ENCODE measurements at places on chromosomes 12 and 14.
A peak's percentile ranks its signal among the peaks of the same experiment; 100 is the strongest.

DNA sequence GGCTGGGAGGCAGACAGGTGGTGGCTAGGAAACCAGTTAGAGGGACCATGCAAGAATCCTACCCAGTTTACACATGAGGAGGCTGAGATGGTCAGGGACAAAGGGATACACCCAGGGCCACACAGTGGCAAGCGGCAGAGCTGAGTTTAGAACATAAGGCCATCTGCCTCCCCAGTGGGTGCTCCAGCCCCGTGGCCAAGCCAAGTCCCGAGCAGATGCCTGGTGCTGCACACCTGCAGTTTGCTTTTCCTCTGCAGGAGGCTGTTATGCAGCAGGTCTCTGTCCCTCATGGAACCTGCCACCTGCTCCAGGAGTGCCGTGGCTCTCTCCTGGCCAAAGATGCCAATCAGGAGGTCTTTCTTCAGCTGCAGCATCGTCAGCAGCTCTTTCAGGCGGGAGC is 70.8 kb downstream of the SYNE3 start:
- no peak for DNase-seq

DNA sequence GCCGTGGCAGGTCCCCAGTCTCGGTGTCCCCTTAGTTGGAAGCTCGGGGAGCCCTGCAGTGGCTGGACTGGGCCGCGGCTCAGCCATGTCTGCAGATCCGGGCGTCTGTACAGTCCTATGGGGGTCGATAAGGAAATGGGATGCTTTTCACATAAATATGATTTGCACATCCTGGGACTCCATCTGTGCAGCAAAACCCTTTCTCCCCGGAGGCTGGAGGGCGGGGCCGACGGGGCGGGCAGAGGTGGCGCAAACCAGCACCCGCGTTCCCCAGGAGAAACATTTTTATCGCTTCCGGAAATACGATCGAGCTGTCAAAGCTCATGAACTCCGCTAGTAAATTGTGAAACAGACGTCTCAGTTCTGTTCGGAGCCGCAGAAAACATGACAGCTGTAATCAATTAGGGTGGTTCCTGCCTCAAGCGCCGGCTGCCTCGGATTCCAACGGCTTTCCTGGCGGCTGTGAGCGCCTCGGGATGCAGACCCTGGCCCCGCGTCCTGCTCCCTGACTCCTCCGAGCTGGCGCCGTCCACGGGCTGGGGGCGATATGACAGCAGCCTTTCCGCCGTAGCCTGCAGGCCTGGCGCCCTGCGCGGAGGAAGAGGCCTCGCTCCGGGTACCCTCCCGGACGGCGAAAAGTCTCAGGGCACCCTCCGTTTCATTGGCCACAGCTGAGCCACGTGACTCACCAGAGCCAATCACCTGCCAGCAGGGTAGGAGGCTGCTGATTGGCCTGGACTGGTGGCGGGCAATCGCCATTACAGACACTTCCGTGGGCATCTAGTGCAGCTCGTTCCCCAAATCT is 23.0 kb downstream of the DIO3 start:
- no peak for DNase-seq

GRCh38 chr14:61090432-61091216 is 109.6 kb downstream of the SLC38A6 start:
- no peak for DNase-seq

DNA sequence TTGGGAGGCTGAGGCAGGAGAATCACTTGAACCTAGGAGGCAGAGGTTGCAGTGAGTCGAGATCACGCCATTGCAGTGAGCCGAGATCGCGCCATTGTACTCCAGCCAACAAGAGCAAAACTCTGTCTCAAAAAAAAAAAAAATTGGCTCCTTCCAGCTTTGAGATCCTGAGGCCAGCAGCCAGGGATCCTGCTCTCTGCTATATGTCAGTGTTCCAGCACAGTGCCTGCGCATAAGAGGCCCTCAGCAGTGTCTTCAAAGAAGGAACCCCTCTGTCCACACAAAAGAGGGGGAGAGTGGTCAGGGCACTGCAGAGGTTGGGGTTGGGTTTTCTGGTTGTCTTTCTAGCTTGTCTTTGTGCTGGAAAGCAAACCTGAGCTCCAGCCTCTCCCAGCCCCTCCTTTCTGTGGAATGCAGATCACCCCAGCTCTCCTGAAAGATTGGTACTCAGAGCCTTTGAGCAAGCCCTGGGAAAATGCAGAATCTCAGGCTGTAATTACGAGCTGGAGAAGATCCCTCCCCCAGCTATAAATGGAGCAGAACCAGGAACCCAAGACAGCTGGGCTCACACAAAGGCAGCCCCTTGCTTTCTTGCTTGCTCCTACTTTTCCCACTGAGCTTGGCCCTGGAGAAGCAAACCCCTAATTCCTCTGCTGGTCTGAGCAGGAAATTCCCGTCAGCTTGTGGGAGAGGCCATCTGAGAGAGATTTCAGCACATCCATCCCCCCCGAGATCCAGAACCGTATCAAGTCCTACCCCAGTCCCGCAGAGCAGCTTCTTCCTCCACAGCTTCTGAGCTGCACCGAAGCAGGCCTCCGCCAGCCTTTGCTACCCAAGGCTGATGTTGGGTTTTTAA is 205.7 kb downstream of the ZFP36L1 start:
- DNase-seq, result no peak

DNA sequence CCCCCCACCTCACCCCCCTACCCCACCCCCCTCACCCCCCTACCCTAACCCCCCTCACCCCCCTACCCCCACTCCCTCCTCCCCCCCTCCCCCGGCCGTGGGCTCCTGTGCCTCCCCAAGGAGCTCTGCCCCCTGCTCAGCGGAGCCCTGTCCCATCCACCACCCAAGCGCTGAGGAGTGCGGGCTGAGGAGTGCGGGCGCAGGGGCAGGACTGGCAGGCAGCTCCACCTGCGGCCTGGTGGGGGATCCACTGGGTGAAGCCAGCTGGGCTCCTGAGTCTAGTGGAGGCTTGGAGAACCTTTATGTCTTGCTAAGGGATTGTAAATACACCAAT is 2.3 kb upstream of the JPH4 start:
- no peak for DNase-seq

DNA sequence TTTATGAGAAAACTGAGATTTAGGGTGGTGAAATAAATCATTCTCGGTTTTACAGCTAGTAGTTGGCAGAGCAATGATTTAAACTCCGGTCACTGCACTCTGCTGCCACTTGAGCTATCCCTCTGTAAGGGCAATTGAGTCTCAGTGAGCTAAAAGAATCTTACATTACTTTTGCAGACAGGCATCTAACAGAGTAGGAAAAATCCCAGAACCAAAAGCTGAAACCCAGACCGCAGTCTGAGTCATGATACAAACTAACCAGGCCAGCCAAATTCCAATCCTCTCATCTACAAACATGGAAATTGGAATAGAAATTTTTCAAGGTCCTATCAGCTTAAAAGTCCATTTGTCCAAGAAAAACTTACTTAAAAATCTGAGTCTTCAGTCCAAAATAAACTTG is 73.7 kb downstream of the ANKS1B start:
- no peak for DNase-seq

- no peak for DNase-seq
These were observed 46.7 kb upstream of the EVL start for GRCh38 chr14:100018482-100018881.

GRCh38 chr12:111353603-111354295 is 15.1 kb downstream of the PHETA1 start:
- no peak for DNase-seq

DNA sequence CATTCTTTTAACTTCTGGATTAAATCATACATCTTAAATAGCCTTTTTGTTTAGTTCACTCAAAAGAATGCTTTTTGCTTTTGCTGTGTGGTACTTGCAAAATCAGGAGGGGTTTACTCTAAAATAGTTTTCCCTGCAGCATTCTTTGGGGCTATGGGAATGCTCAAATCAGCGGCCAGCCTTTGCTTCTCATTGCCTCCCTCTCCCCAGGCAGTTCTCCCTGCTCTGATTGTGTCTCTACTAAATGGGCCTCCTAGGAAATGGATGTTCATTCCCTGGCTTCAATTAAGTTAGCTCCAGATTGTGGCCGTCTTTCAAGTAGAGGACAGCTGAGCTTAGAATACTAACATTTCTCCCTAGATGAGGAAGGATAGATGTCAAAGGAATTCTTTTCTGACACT is 4.4 kb downstream of the TULP3 start:
- no peak for DNase-seq

DNA sequence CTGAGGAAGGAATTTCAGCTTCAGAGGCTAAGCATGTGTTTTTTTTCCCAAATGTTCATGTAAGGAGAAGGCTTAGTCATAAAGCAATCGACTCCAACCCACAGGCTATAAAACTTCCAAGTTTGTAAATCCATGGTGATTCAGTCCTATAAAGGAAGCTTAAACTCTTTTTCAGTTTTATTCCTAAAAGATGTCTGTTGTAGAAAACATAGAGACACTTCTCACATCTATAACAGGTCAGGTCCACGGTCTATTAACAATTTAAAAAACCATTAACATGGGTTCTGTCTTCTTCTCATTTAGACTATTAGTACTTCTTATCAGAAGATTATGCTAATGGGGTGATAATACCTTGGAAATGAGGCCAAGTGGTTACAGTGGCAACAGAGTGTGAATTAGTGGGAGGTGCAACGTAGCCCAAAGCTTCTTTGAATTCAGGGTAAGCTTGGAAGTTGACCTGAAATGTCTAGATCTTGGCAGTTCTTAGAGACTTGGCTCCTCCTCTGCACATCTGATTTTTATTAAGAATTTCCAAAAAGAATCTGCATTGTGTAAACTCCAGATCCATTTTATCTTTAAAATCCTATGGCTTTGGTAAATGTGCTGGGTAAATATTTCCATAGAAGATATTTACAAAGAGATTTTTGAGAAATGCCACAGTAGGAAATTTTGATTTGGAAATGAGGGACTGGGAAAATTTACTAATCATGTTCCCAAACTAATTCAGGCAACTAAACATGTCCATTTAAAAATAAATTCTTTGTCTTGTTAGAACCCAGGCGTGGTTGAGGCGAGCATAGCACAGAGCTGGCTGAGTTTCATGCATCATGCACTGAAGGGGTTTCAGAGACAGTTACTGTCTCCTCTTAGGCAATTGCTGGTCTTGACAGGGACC is 86.4 kb downstream of the EML1 start:
- no peak for DNase-seq

DNA sequence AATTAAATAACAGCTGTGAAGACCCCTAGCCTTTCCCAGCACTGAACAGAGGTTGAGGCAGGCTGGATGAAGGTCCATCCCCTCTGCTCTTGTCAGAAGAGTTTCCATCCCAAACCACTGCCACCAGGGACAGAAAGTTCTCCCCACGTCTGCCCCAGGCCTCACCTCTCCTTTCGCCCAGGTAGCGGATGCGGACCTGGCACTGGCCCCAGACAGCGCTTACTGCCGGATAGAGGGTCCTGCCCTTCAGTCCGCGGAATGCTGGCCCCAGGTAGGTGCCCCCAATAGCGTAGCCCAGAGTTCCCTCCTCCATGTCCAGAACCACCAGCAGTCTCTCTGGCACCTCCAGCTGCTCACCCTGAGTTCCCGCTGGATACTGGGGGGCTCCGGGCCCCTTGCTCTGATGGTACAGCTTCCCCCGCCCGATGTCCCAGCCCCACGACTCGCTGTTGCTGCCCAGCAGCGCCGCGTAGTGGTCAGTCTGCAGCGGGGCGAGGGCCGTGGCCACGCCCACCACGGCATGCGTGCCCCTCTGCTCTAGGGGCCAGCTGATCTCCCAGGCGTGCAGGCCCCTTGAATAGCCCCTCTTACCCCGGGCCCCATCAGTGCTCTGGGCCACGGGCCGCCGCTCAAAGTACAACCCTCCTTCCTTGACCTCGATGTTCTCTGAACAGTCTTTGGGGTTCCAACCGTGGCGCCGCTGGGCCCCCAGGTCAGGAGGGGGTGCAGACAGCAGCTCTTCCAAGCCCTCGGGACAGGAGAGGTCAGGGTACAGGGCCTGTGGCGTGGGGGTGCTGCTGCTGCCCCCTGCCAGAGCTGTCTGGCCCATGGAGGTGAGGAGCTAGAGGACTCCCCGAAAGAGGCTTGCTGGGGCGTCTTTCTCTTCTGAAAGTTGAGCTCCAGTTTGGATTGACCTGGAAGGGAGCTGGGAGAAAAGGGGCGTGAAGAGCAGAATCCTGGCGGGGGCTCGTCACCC is 742 bp downstream of the SPSB2 start:
- DNase-seq, result peak; percentile 84

GRCh38 chr12:5586201-5586600 is 154.3 kb downstream of the NTF3 start:
- no peak for DNase-seq

DNA sequence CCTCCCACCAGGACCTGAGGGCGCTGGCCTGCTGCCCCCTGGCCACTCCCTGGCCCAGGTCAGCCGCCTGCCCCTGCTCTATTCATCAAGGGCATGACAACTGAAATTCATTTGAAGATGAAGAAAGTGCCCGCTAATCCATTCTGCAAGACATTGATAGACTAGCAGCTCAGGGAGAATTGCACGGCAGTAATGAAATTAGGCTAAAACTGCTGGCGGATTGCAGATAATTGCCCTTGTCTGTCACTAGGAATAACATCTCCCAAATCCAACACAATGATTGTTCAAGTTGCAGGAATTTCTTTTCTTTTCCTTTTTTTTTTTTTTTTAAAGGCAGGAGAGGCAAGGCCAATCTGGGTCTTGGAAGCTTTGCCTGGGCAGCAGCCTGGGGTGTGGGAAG is 44.5 kb downstream of the MVK start:
- DNase-seq, result no peak

- no peak for DNase-seq
These were observed 259.1 kb downstream of the PCNX1 start for GRCh38 chr14:71166180-71166837.

GRCh38 chr14:70192915-70193314 is 4.2 kb upstream of the SLC8A3 start:
- no peak for DNase-seq

DNA sequence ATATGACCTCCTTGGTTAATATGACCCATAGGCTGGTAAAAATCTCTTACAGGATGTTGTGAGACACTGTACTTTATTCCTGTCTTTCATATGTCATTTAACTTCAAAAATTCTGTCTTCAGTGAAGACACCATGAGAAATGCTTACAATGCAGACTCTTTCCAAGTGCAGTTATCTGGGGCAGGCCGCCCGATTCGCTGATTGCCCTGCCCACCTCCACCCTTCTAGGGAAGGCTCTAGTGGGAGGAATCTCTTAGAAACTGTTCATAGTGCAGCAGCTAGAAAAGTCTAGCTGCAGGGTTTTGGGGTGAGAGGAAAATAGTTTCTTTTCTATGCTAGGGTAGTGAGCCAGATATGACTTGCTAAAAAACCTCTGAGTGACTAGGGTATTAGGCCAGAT is 15.0 kb upstream of the CIPC start:
- DNase-seq, result no peak

- DNase-seq, result peak; percentile 62
These were observed 376.8 kb downstream of the DPF3 start for GRCh38 chr14:72516936-72517700.

DNA sequence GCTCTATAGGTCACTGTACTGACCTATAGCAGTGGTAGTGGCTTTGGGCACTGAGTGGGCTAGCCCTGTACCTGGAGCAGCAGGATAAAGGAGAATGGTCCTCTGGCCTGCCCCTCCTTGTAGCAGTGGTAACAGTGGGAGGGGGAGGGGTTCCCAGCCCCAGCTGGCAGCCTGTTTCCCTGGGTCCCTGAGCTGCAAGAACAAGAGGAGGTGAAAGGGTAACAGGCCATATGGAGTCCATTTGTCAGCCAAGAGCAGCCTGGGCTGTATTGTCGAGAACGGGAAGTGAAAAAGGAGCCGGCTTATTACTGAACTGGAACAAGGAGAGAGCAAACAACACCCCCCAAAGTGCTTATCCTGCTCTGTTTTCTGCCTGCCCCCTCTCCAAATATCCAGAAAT is 73.8 kb upstream of the SRSF5 start:
- DNase-seq, result no peak

GRCh38 chr12:11477110-11477509 is 81.7 kb upstream of the PRB2 start:
- no peak for DNase-seq

GRCh38 chr12:110282956-110283817 is 2.1 kb downstream of the ATP2A2 start:
- DNase-seq, result no peak

All from immature natural killer cell (primary cell).